ENCODE measurements at places on chromosomes 13 and 19. TPM values are rescaled to one million over a fixed set of nuclear protein-coding genes. Genes with fewer than 3 reads are reported as not detected.

Gene SRRM5
- not detected for total RNA-seq

Gene LHB
- total RNA-seq, result not detected

Gene FPR3
- total RNA-seq, result not detected

Gene KIR3DL1
- total RNA-seq, result not detected

Gene ADGRE3
- total RNA-seq, result not detected

Gene KLK2
- not detected for total RNA-seq

Gene ZNF600
- 1.4 TPM for total RNA-seq

Gene PRSS57
- not detected for total RNA-seq

Gene ZNF136
- 1.4 TPM for total RNA-seq

Gene ZNF835
- not detected for total RNA-seq

Gene ZNF541
- total RNA-seq, result not detected

Gene PALM3
- not detected for total RNA-seq

Gene ADAMTSL5
- 12.6 TPM for total RNA-seq

Gene RTBDN
- total RNA-seq, result not detected

Gene SPRED3
- total RNA-seq, result 1.7 TPM

Gene VASP
- total RNA-seq, result 111 TPM

All from myometrial cell (primary cell).